Dermis lymphatic vessel endothelial cell (primary cell): ENCODE measurements at places on chromosomes 7 and 10. TPM values are rescaled to one million over a fixed set of nuclear protein-coding genes. Genes with fewer than 3 reads are reported as not detected.

LIPN gene
- total RNA-seq = not detected in 2 replicates

CLRN3 gene
- 0.33 and 0.43 TPM in 2 replicates for total RNA-seq

CDNF gene
- 0.76 and 1.0 TPM in 2 replicates for total RNA-seq

FLNC gene
- total RNA-seq = 98.2 and 119 TPM in 2 replicates

RPP30 gene
- total RNA-seq = 26.2 and 35.1 TPM in 2 replicates
